Activated CD8-positive, alpha-beta memory T cell treated with anti-CD3 and anti-CD28 coated beads, Interleukin-2, amount 10 ng/mL, durations not matched to agents 7 days and 5 days (primary cell): ENCODE measurements at places on chromosomes 3 and 15. TPM values are rescaled to one million over a fixed set of nuclear protein-coding genes. Genes with fewer than 3 reads are reported as not detected.
A peak's percentile ranks its signal among the peaks of the same experiment; 100 is the strongest.

EOMES gene
- 7.3 TPM for total RNA-seq

GRCh38 chr3:127610105-127610504 is 11.9 kb downstream of the MCM2 start:
- DNase-seq: no peak

DNA sequence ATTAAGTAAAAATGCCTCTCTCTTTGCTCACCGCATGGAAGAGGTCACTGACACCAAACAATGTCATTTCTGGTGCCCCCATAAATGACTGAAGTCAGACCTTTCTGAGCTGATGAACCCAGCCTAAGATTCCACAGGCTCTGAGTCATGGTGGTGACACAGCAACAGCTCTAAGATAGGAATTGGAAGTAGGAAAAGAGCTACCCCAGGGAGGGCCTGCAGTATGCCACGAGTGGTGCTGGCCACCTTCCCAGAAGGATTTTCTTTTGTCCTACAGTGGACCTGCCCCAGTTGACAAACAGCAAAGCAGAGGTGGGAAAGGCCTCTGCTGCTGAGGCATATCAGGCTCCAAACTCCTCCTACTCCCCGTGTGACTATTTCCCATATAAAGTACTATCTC is 208.1 kb downstream of the MINAR1 start:
- no peak for DNase-seq

- peak; percentile 66 for DNase-seq
Observed at GRCh38 chr15:92810418-92811138, 89.5 kb upstream of the CHD2 start.

DNA sequence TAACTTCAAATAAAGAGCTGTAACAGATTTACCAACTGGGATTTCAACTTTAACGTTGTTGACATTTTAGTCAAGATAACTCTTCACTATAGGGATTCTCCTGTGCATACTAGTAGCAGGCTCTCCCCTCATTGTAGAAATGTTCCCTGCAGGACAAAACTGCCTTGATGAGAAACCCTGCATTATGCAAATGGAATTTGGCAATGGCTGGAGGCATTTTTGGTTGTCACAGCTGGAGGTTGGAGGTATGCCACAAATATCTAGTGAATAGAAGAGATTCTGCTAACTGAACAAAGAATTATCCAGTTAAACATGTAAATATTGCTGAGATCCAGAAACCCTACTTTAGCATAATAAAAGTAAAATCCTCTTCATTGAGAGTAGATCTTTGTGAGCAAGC is 928.8 kb upstream of the ALCAM start:
- no peak for DNase-seq

EXD1 gene
- not detected for total RNA-seq

DNA sequence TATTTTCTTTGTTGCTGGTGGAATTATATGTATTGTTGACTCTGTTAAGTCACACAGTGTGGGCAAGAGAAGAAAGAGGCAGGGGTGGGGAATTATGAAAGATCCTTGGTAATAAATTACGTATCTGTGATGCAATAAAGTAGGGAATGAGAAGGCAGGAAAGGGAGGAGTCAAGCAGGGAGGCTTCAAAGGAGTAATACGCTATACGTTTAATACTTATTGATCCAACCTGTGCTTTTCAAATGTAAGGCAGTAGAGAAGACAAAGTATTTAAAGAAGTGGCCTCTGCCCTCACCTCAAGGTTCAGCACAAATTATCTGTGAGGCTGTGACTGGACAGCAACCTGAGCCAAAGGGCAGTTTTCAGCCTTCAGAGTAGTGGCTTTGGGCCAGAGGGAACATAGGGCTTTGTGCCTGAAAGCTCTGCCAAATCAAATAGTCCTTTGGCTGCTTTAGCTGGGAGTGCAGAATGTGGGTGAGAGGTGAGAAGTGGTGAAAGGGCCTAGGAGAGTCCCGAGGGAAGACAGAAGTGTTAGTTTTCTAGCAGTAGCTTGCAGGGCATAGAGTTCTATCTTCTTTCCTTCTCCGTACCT is 1.2 kb upstream of the PLIN1 start:
- no peak for DNase-seq

SLC2A2 gene
- not detected for total RNA-seq

GRCh38 chr3:112736805-112737566 is 96.0 kb upstream of the CCDC80 start:
- DNase-seq: no peak

DNA sequence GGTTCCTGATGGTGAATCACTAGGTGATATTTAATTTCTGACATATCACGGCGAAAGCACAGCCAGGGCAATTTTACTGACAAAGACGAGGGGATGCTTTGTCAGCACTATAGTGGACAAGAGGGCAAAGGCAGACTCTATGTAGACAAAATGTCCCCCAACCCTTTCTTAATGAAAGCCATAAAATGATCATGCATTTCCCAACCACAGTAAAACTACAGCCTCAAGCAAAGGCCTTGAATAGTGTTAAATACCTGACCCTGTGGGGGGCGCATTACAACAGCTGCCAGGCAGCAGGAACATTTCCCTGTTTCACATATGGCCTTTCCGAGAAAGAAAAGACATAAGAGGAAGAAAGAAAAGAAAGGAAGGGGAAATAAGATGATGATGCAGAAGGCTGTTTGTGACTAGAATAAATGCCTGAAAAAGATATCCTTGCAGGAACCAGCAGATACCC is 49.5 kb downstream of the GLDN start:
- DNase-seq: no peak

AADACL2 gene
- not detected for total RNA-seq

DNA sequence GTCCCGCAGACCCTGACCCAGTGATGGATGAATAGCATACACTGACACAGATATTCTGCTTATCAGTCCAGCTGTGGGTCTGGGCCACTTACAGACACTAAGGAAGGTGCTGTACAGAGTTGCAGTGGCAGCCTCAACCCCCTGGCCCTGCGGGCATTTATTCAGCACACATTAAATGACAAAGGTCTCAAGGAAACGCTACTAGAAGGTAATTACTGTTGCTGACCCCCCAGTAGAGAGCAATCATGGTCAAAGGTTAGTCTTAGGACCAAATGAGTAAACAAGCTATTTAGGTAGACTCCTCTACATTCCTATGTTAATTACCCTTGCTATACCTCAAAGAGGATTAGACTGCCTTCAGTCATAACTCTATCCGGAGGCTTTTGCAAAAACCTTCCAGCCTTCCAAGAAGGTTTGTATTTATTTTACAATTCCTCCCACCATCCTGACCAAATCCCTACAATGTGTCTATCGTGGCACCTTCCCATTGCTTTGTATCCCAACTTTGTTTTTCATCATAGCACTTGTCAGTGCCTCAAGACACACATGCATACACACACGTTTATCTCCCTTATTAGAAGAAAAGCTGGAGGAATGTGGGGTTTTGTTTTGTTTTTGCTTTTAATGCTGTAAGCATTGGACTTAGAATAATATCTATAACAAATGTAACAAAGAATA is 227.9 kb downstream of the PYDC2 start:
- no peak for DNase-seq

LDHAL6B gene
- not detected for total RNA-seq

DNA sequence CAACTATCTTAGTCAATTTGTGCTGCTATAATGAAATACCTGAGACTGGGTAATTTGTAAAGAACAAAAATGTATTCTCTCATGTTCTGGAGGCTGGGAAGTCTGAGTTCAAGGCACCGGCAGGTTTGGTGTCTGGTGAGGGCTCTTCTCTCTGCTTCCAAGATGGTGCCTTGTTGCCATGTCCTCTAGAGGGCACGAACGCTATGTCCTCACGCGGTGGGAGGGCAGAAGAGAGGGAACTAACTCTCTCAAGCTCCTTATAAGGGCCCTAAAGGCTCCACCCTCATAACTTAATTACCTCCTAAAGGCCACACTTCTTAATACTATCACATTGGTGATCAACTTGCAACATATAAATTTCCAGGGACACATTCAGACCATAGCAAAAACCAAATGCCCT is 108.4 kb downstream of the ADAMTSL3 start:
- no peak for DNase-seq

REC114 gene
- total RNA-seq: not detected

GRCh38 chr3:133797396-133798105 is 8.1 kb upstream of the SRPRB start:
- no peak for DNase-seq

DNA sequence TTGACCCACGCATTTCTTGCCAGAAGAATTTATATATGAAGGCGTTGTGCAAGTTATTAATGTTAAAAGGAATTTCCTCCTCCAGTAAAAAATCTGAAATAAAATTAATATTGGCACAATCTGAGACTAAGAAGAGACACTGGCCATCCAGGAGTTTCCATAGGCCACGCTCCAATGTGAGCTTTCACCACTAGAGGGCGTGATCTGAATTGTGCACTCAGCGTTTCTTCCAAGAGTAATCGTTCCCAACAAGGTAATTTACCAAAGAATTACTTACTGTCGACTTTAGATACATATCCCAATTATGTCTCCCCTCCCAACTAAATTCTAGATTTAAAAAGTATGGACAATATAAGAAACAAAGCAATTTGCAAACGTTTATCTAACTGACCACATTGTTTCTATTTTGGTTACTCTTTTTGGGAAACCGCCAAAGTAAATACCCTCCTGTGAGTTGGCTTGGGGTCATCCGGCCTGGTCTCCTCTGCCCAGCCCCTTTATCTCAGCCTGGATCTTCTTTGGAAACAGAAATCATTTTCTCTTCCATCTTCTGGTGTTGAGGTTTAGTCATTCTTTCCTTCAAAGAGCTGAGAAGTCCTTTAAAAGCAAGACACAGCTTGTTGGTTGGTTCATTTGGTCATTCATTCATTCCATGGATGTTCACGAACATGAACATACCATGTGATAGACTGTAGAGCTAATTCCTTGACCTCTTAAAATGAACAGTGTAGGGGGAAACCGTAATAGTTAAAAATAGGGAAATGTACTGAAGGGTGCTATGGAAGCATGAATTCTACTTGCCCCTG is 26.2 kb downstream of the POLR2M start:
- peak; percentile 56 for DNase-seq

DNA sequence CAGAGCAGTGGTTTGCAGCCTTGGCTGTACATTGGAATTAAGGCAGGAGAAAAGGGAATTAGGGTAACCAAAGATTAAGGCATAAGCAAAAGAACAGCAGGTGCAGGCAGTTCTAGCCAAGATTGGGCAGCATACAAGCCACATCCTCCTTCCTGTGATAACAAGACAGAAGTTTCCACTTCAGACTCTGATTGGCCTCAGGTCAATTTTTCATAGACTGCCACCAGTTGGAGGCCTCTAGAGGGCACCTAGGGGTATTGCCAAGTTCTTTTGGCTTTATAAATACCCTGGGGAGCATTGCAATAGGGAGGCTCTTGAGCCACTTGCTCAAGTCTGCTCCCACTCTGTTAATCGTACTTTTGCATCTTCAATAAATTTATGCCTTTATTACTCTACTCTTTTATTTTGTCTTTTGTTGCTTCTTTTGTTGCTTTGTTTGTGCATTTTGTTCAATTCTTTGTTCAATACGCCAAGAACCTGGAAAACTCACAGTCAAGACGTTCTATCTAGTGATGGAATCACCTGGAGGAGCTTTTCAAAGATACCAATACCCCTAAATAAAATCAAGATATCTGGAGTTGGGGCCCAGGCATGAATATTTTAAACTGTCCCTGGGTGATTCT is 32.2 kb upstream of the FMN1 start:
- peak; percentile 49 for DNase-seq

DNA sequence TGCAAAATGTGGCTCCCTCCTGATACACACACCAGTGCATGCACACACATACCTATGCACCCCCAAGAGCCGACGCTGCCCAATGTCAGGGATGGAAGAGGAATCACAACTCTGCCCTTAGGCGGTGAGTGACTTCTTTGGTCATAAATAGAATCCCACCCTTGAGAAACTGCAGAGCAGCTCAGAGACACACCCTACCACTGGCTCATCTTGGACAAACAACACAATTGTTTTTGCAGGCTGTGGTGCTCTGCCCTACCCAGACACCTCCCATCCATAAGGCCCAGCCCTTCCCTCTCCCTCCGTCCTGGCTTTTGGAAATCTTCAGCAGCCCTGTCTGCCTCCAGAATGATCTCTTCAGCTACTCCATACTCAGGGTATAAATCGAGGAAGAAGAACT is 73.8 kb upstream of the HRH1 start:
- DNase-seq: no peak

DNA sequence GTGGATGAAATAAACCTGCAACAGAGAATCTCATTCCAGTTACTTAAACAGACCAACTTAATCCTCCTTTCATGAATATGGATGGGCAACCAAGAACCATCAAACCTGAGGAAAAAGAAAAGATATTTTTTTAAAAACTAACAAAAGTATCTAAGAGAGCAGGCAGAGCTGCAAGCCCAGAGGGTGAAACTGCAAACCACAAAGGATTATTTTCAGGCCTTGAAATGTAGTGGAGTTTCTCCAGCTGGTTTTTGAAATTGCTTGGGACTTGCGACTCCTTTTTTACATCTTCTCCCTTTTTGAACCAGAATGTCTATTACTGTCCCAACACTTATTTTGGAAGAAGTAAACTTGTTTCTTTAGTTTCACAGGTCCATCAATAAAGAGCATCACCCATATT is 87.4 kb downstream of the STAG1 start:
- no peak for DNase-seq

- DNase-seq: no peak
Observed at GRCh38 chr3:171165983-171166382, 139.5 kb upstream of the SLC2A2 start.

TGM4 gene
- total RNA-seq: not detected

TMEM158 gene
- 0.35 TPM for total RNA-seq

SPSB4 gene
- 0.28 TPM for total RNA-seq

AGBL1 gene
- not detected for total RNA-seq

DNA sequence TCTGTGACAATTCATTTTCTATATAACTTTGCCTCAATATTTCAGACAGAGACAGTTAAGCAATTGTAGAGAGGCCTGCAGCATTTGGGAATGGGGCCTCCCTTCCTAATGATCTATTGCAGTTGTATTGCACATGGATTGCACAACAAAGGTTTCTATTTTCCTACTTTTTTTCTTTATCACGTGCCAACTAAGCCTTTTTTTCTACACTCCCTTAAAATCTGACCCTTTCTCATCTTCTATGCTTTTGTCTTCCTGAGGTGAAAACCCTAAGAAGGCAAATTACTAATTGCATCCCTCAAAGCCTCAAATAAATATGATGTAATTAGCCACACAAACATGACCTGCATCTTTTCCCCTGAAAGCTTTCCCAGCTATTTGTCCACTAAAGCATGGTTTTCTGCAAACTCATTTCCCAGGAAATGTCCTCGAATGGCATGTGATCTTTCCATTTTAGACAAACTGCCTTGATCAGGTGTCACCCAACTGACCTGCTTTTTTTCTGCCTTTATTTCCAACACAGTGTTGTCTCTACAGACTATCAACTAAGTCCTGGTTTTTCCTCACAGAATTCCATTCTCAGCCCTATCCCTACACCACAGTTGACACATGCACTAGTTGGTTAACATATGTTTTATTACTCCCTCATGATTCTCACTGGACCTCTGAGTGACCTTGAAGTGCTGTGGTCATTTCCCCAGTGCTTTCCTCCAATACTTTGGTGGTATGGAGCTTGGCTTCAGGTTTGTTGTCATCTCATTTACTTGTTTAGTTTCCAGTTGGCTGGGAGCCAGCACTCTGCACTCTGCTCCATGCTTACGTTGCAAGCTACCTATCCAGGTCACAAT is 31.9 kb upstream of the TSC22D2 start:
- no peak for DNase-seq

DNAJA4 gene
- total RNA-seq: 35.8 TPM
